Effector memory CD4-positive, alpha-beta T cell (primary cell): ENCODE measurements at places on chromosomes 2 and 18.

GRCh38 chr18:41745166-41746049, 209.6 kb upstream of the PIK3C3 start:
- DNase-seq, result no peak

DNA sequence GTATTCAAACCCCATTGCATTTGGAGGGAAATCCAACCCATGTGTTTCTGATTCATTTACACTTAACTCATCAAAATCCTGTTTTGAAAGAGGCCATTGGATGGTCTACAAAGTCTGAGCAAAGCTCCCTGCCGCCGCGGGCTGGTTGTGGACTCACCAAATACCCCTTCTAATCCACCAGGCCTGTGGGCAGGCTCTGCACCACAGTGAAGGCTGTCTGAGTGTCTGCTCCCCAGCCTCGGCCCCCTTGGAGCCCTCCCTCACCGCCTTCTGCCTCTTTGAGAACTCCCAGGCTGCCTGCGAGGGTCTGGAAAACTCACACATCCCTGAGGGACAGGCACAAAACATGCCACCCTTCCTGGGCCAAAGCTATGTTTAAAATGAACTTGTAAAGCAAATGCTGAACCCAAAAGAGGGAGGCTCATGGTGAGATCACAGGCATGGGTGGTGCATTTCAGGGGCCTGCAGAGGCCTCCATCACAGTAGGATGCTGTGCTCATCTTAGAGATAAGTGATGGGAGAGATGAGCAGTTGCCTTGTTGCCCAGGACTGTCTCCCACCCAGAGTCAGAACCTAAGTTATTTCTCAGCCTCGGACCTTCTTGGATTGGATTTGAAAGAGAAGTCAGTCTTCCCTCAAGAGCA, 225.0 kb downstream of the CYP26B1 start:
- DNase-seq, result no peak

DNA sequence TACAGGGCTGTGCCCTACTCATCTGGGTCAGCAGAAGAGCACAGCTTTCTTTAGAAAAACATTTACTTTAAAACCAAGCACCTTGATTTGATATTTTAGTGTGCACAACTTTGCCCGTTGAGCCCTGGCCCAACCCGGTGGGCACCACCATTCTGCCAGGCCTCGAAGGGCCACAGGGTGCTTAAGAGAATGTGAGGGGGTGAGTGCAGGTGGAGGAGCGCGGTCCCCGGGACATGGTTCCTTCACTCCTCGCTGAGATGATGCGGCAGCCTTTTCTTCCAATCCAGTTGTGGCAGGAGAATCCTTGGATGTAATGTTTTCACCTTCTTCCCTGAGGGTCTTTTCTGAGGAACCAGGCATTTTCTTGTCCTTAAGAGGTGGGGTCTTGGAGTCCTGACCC, 119.0 kb downstream of the RPIA start:
- DNase-seq, result no peak

- no peak for DNase-seq
These were observed 42.9 kb upstream of the ATG16L1 start for GRCh38 chr2:233208382-233209116.

DNA sequence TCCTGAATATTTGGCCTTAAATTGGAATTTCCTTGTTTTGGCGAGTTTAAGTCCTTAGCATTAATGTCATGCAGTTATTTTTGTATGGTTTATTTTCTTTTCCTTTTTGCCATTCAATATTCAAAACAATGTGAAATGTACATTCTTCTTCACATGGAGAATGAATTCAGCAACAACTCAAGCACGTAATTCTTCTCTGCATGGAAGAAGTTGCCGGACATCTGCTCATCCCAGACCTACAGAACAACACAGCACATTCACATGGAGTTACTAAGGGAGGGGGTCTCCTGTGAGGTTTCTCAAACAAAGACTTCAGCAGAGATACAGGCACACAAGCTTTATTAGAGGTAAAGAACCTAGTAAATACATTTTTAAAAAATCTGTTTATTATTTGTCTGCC, 236.8 kb downstream of the SATB2 start:
- DNase-seq, result no peak

GRCh38 chr18:34493566-34494358, 216.3 kb upstream of the DTNA start:
- no peak for DNase-seq

GRCh38 chr2:10089565-10090190, 9.5 kb upstream of the CYS1 start:
- no peak for DNase-seq

GRCh38 chr18:74595431-74595830, 2.2 kb upstream of the ZNF407 start:
- no peak for DNase-seq

DNA sequence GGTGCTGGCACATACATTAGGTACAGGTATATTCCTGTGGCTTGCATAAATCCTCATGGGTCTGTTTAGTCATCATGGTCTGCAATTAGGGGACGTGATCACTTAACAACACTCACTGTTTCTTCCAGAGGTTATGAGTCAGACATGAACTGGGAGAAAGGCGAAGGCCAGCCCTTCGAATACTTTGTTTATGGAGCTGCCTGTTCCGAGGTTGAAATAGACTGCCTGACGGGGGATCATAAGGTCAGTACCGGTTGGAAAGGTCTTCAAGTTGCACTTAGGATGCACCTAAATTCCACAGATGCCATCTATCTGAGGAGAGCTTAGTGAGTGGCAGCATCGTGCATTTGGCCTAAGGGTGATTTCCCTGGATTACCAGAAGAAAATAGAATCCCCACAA, 76.9 kb downstream of the AOX1 start:
- DNase-seq, result no peak

GRCh38 chr18:63177259-63177658, 142.3 kb downstream of the BCL2 start:
- no peak for DNase-seq

DNA sequence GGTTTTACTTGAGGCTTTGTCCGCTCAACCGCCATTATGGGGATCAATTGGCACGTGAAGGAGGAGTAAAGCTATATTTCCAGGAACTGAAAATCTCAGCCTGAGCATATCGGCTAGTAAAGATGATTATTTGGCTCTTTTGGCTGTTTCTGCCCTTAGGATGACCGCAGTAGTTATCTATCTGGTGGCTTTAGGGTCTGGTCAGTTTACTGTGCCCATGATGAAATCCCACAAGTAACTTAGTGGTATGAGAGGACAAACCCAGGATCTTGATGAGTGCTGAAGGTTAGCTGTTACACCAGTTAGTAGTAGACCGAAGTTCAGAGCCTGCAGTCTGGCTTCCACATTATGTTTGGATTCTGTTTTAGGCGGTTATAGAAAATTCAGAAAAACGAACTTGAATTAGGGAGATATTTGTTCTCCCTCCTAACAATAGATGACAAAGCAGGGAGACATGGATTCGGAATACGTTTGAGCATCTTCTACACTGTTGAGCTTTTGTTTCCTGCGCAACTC, 1.2 kb downstream of the MAT2A start:
- no peak for DNase-seq

GRCh38 chr2:178298785-178299212, 104.5 kb downstream of the OSBPL6 start:
- no peak for DNase-seq

- DNase-seq, result no peak
These were observed 213.4 kb downstream of the TMEM163 start for GRCh38 chr2:134505446-134505845.

GRCh38 chr2:75003773-75004172, 45.3 kb downstream of the POLE4 start:
- no peak for DNase-seq

- DNase-seq, result no peak
These were observed 285.7 kb downstream of the TCF4 start for GRCh38 chr18:55302167-55302833.

GRCh38 chr2:238730001-238730669, 117.8 kb upstream of the TWIST2 start:
- no peak for DNase-seq

DNA sequence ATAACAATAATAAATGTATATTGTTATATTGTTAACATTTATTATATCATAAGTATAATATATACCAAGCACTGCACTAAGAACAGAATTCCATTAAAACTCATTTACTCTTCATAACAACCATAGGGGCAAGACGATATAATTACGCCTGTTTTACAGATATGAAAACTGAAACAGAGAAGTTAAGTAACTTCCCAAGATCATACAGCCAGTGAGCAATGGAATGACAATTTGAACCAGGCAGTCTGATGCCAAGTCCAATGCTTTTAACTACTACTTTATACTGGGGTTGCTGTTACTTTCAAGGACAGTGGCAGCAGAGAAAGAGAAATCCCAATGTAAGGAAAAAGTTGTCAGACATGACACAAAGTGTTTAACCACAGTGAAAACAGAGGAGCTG, 338.8 kb upstream of the ID2 start:
- DNase-seq, result no peak

DNA sequence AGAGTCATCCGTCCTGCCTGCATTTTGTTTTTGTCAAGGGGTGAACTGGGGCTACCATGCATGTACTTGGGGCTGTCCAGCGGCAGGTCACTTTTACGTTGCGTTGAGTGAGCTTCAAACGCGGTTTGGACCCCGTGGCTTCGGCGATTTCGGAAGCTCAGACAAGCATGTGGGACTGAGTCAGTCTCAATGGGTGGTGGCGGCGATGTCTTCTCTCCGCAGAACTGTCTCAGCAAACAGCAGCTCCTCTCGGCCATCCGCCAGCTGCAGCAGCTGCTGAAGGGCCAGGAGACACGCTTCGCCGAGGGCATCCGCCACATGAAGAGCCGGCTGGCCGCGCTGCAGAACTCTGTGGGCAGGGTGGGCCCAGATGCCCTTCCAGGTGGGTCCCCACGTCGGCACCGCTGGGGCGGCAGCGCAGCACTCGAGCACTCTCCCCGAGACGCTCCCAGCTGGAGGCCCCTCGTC, 21.3 kb downstream of the FBLN7 start:
- DNase-seq, result no peak

DNA sequence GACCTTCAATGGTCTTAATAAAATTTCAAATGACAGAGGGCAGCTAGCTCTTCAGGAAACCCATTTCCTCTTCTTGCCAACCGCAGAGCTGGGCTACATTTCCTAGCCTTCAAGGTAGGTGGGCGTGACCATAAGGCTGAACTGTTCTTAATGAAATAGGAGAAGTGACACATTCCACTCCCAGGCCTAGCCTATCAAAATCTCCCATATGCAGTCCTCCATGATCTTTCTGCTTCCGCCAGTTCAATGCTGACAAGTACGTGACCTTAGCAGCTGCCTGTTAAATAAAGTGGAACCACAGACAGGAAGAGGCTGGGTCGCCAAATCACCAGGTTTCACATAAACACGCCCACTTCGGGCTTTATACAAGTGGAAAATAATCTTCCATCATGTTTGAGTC, 13.2 kb downstream of the SERPINE2 start:
- DNase-seq, result peak; percentile 18

GRCh38 chr18:12088096-12088495, 5.5 kb upstream of the ANKRD62 start:
- no peak for DNase-seq

- no peak for DNase-seq
These were observed 325.4 kb downstream of the ERBB4 start for GRCh38 chr2:212213191-212213590.

DNA sequence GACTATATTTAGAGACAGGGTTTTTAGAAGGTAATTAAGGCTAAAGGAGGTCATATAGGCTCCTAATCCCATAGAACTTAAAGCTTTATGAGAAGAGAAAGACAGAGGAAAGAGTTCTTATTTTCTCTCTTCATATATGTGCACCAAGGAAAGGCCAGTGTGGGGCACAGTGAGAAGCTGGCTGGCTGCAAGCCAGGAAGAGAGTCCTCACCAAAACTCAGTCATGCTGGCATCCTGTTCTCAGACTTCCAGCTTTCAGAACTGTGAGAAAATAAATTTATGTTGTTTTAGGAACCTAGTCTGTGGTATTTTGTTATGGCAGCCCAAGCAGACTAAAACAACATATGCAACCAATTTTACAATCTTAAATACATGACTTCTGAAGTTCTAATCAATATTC, 31.5 kb upstream of the ATIC start:
- no peak for DNase-seq

- no peak for DNase-seq
These were observed 653.0 kb downstream of the RNF144A start for GRCh38 chr2:7570247-7570646.

GRCh38 chr2:212523756-212524155, 14.8 kb downstream of the ERBB4 start:
- no peak for DNase-seq

- no peak for DNase-seq
These were observed 185.0 kb upstream of the RASGRP3 start for GRCh38 chr2:33291278-33292013.

GRCh38 chr2:144146076-144146475, 373.8 kb downstream of the ZEB2 start:
- no peak for DNase-seq

- peak; percentile 32 for DNase-seq
These were observed 29.9 kb downstream of the ANO7 start for GRCh38 chr2:241218131-241219029.

DNA sequence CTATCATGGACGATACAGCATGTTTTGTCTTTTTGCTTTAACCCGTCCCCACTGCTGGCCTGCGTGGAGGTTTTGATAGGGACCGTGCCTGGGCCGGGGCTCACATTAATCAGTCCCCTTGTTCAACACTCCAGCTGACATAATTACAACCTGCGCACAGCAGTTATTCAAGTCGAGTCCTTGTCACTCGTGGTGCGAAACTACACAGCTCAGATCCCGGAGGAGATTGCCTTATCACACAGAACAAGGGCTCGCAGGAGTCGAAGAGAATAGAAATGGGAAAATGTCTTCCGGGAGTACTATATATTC, 304.4 kb downstream of the ZNF407 start:
- DNase-seq, result no peak

GRCh38 chr2:17877811-17878280, 621 bp upstream of the KCNS3 start:
- no peak for DNase-seq

DNA sequence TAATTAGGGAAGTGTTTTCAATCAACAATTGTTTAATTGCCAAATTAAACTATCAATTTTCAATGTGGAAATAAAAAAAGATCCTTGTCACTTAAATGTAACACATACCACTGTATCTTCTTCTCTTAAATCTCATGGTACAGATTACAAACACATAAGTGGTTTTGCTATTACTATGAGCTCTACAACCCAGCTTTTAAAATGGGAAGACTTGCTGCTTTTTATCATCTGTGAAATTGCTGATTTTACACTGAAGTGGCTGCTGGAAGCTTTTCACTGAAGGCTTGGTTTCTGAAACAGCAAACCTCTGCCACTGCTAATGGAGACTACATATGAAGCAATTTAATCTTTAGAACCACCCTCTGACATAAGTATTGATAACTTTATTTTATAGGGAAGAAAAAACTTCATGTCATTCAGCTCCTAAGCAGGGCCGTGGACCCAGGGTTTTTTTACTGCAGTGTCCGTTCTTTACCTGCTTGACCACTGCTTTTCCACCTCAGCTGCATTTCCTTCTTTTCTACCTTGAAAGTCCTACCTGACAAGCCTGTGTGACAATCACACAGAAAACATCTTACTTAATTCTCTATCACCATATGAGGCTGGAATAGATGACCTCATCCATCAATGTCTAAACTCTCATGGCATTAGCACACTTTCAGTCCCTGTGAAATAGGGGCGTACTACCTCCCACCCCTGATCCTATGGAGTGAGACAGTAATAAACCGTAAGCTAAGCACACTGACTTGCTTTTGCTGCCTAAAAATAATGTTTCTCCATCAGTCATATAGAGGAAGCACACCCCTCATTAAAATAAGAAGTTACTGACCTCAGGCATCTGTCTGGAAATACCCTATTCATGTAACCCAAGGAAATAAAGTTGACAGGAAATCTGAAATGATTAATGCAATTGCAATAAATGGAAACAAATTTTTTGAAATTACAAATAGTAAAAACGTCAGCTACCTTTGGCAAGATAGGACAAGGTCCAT, 19.2 kb upstream of the SLC8A1 start:
- DNase-seq, result no peak

GRCh38 chr2:9164112-9164608, 42.5 kb upstream of the ASAP2 start:
- no peak for DNase-seq
